NCI-H1930 (cell line): ENCODE measurements at places on chromosomes 2 and 18.

DNA sequence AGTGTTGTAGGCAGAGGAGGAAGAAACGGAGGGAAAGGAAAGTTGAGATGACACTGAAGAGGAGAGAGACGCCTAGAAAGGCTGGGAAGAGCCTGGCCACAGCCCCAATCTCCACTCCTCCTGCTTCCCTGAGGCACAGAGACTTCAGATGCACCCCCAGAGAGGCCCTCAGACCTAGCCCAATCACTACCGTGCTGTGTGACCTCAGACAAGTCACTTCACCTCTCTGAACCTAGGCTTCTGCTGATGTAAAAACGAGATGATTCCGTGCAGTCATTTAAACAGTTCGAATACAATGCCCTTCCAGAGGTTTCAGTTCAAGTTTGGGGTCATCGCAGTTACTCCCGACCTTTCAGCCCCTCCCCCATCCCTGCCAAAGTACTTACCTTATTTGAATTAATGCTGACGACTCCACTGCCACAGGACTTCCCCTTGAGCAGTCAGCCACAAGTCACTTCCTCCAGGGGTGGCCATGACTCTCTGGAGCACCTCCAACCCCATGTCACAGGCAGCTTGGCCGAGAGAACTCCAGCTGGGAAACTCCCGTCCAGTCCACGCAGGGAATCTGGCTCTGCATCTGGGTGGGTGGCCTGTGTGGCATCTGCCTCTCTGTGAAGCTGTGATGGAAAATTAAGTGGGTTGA is 105.2 kb upstream of the ID2 start:
- no peak for DNase-seq

DNA sequence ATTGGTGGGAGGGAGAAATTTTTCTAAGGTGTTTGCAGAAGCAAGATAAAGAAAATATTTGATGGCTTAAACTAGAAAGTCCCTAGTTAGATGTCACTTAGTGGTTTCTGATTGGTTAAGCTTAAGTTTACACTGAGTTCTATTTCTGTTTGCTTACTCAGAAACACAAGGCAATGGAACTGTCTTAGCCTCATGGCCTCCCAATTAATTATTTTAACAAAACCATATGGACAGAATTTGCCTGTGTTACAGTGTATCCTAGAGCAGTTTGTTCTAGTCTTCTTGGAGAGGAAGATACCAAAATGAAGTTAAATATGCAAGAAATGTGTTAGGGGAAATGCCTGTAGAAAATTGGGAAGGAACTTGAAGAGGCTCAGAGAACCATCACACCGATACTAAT is 4.6 kb upstream of the IMPACT start:
- peak; percentile 65 for DNase-seq

- DNase-seq: no peak
These were observed 35.7 kb downstream of the CDC42EP3 start for GRCh38 chr2:37635504-37636380.

DNA sequence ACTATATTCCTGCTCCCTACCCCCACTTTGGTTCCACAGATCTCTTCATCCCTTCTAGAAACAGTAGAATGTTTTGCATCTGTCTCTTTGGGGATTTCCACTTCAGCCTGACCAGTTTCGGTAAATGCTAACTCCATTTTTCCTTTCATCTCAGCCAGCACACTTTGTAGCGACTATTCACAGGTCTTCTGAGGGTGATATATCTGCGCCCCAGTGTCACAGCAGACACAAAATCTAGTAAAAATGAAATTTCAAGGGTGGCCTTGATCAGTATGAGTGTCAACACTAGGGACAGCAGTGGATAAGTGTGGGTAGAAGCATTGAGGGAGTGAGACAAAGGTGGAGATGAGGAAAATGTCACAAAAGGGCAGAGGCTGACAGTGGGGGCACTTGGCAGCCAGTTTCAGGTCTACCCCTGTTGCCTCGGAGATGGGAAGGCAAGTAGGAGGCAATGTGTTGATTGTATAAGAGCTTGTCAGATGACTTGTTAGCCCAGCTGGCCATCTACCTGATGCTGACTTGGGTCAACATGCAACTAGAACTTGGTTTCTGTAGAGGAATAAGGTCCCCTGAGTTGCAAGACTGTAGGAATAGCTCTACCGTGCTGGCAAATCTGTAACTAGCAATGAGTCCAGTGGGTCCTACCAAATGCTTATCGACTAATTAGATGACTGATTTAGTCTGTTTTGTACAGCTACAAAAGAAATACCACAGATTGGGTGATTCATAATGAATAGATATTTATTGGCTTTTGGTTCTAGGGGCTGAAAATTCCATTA is 60.7 kb downstream of the CXCR4 start:
- no peak for DNase-seq

- no peak for DNase-seq
These were observed 23.2 kb downstream of the RPRM start for GRCh38 chr2:153455403-153455802.
